ENCODE measurements at places on chromosomes 4 and X.

DNA sequence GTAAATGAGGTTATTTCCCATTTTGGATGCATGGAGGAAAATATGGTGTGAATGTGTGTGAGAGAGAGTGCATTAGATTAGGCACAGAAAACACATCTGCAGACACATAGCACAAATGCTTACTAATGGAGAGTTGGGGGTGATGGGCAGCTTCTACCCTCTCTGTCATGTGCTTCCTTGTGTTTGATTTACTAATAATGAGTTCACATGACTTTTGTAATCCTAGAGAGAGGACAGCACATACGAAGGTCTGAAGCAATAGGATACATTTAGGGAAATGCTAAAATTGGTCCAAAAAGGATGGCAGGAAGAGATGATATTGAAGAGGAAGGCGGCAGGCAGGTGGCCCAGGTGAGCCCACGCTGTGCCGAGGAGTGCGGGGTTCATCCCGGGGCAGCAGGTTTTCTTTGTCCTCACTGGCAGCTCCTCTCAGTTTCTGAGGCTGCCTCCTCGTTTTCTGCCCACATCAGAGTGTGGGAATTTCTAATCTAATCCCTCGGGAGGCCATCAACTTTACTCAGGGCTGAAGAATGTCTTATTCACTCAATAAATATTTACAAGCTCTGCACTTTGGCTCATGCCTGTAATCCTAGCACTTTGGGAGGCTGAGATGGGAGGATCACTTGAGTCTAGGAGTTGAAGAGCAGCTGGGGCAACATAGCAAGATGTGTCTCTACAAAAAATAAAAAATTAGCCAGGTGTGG is 15.9 kb upstream of the MAP9 start:
- DNase-seq, result no peak

GRCh38 chrX:154327038-154327820 is 31.6 kb downstream of the TKTL1 start:
- DNase-seq, result no peak

DNA sequence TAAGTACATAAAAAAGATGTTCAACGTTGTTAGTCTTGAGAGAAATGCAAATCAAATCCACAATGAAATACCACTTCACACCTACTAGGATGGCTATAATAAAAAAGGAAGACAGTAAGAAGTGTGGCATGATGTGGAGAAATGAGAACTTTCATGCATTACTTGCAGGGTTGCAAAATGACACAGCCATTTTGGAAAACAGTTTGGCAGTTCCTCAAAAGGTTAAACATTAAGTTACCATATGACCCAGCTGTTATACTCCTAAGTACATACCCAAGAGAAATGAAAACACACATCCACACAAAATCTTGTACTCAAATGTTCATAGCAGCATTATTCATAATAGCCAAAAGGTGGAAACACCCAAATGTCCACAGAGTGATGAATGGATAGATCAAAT is 25.8 kb upstream of the LIMCH1 start:
- DNase-seq, result no peak

GRCh38 chr4:11698846-11699590 is 270.3 kb upstream of the HS3ST1 start:
- DNase-seq, result no peak

- no peak for DNase-seq
Measured at GRCh38 chrX:150100261-150100660, 162.0 kb upstream of the EOLA2 start.

DNA sequence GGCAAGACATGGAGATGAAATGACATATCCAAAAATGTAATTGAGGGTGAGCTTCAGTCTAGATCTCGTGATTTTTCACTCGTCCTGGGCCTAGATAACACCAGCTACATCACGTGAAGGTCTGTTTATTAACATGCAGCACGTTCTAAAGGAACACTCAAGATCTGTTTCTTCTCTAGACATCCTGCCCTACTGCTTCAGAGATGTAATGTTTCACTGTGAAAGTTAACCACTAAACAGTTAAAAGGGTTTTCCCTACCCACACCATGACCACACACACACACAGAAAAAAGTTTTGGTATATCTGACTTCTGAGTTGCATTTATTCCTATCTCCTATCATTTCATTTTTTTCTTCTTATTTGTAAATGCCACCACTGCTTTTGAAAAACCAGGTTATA is 52.3 kb upstream of the SMIM31 start:
- DNase-seq, result no peak

DNA sequence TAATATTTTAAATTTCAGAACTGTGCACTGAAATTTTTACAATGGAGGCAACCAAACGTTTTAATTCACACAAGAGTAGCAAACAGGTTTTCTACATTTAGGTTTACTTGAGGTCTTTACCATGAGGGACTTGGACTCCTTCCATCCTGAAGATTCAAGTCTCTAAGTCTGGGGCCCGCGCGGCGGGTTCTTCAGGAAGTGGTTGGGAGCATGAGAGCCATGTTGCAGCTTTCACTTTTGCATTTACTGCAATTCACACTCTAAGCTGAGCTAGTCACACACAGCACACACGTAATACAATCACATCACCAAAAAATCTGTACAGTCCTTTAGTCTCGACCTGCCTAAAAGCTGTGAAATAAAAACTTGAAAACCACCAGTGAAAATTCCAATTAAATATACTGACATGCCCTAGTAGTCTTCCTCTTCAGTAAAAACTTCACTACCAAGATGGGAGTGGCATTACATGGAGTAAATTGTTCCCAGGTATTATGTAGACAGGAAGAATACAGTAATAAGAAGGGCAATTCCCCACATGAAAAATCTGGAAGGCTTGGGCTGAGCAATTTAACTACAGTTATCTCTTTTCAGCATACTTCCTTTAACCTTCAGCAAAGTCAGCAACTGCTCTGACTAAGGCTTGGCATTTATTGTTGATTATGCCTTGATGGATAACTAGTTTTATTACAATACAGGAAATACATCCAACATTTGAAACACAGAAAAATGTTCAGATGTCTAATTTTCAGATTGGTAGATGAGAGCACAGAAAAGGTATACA is 571.1 kb upstream of the DIPK2B start:
- DNase-seq, result no peak

DNA sequence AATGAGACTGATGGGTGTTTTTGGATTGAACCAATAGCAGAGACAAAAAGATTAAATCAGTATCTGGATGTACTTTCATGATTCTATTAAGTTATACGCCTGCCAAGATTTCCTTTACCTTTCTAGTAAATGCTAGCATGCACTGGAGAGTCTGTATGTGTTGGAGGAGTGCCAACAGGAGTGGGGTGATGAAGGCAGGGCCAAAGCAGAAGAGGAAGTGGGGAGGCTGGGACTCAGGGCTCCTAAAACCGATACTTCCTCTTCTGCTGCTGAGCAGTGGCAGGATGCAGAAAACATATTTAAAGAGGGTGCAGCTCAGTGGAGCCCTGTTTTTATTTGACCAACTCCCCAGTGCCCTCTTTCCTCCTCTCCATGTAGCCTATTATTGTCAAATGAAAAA is 5.6 kb downstream of the CYSLTR1 start:
- no peak for DNase-seq

DNA sequence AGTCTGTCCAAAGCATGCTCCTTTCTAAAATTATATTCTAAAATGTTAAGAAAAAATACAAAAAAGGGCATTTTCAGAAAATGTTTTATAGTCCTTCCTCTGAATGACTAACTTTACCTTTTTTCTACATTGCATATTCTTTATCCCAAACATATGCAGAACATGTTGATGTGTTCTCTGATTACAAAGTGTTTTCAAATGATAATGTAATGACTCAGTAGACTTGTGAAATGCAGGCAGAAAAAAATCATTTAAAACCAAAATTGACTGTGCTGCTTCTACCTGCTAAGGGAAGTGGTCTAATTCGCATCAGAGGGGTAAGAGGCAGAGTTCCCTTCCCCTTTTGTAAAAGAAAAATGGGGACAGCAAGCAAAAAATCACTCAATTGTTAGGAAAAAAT is 22.7 kb upstream of the YTHDC1 start:
- no peak for DNase-seq

- DNase-seq, result no peak
Measured at GRCh38 chrX:128973033-128973432, 550.3 kb downstream of the SMARCA1 start.

- DNase-seq, result no peak
Measured at GRCh38 chr4:99157478-99157935, 13.4 kb upstream of the ADH4 start.

DNA sequence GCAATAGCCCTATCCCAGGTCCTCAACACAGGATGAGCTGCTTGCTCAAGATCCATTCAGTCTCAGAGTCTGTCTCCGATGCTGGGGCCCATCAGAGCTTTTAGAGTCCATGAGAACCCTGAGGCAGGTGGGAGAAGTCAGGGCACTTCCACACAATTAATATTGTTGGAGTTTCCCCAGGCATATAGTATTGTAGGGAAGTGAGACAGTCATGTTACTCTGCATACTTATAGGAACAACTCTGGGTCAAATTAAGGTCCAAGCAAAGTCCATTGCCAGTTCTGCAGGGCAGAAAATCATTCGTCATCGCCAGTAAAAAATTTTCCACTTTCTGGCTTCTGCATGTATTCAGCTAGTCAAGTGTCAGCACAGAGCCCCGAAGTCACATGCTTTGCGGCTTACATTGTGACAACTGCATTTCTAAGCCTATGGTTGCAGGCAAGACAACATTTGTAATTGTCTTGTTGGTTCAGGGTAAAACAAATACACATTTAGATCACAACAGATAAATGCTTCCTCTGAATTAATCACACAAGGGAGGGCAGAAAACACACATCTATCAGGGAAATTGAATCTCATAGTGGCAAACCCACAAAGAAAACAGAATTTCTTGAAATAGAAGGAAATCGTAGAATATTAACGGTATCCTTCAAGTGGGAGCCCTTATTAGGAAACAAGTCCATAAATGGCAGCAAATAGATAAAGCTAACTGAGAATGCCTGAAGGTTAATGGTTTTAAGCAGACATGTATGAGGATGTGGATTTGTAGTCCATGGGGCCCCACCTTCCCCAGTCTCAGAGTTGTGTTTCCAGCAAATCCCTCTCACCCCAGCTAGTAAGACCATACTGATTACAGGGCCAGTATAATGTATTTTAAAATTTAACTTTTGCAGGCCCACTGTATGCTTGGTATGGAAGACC is 412.1 kb upstream of the RASGEF1B start:
- no peak for DNase-seq

GRCh38 chr4:8434251-8435073 is 6.1 kb downstream of the ACOX3 start:
- no peak for DNase-seq

DNA sequence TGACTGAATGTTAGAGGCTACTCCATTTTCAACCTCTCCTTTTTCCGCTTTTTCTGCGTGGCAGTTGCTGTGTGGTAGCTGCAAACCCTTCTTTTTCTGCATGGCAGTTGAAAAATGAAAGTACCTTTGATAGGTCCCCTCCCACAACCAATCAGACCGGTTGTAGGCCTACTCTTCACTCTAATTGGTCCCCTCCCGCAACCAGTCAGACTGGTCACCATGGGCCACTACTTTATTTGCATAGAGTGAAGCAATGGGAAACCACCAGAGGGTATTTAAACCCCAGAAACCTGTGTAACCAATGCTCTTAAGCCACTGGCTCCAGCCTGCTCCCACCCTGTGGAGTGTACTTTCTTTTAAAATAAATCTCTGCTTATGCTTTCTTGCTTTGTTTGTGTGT is 877.8 kb downstream of the FAM133A start:
- no peak for DNase-seq

DNA sequence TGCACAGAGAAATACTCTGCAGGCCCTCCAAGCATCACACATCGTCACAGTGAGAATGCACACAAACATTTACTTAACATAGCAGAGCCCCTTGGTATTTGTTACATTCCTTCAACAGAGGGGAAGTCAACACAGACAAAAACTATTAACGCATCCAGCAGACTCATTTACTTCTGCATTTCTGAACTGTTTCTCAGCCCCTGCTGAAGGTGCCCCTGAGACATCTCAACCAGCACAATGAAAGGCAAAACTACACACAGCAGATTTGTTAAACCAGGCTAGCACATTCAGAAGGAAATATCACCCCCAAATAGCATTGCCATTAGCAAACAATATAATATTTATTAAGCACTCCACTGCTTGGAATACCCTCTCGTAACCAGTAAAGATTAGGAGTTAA is 367.0 kb downstream of the RAB28 start:
- no peak for DNase-seq

DNA sequence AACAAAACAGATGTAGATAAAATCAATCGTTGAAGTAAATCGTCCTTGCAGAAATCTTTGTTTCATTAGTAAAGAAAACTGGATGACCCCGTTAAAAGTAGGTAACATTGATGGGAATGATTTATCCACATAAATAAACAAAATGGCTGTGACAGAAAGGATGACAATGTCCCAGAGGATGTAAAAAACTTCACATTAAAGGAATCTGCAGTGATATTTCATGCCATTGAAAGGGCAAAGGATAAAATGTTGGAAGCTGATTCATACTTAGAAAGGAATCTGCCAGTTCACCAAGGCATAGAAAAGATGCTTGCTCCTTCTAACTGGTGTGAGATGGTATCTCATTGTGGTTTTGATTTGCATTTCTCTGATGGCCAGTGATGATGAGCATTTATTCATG is 24.2 kb upstream of the EPGN start:
- no peak for DNase-seq

Measured in H7 (cell line).